ENCODE measurements at places on chromosomes 2 and 18. TPM values are rescaled to one million over a fixed set of nuclear protein-coding genes. Genes with fewer than 3 reads are reported as not detected.

SLC5A6 gene
- 19.9 TPM for total RNA-seq

ATOH8 gene
- total RNA-seq: 50.1 TPM

PLEK gene
- not detected for total RNA-seq

TMEM237 gene
- 57.5 TPM for total RNA-seq

PRKAG3 gene
- not detected for total RNA-seq

SH2D6 gene
- not detected for total RNA-seq

DNER gene
- 0.65 TPM for total RNA-seq

DSC2 gene
- total RNA-seq: not detected

CHRND gene
- not detected for total RNA-seq

IL37 gene
- not detected for total RNA-seq

ANKRD30B gene
- total RNA-seq: not detected

GALNT14 gene
- total RNA-seq: 1.4 TPM

CLIP4 gene
- 55.2 TPM for total RNA-seq

PTMA gene
- total RNA-seq: 301 TPM

CHRNG gene
- not detected for total RNA-seq

SNTG2 gene
- total RNA-seq: not detected

REG3G gene
- total RNA-seq: not detected

CXCR2 gene
- not detected for total RNA-seq

NEDD4L gene
- total RNA-seq: 7.1 TPM

PRKD3 gene
- total RNA-seq: 52.9 TPM

RND3 gene
- 271 TPM for total RNA-seq

LINC00305 gene
- total RNA-seq: not detected

PAX3 gene
- not detected for total RNA-seq

TEX44 gene
- not detected for total RNA-seq
